Activated naive CD4-positive, alpha-beta T cell treated with anti-CD3 and anti-CD28 coated beads, Interleukin-2, amount 50 U/mL, for 72 hours (primary cell): ENCODE measurements at places on chromosomes 12 and 14.

DNA sequence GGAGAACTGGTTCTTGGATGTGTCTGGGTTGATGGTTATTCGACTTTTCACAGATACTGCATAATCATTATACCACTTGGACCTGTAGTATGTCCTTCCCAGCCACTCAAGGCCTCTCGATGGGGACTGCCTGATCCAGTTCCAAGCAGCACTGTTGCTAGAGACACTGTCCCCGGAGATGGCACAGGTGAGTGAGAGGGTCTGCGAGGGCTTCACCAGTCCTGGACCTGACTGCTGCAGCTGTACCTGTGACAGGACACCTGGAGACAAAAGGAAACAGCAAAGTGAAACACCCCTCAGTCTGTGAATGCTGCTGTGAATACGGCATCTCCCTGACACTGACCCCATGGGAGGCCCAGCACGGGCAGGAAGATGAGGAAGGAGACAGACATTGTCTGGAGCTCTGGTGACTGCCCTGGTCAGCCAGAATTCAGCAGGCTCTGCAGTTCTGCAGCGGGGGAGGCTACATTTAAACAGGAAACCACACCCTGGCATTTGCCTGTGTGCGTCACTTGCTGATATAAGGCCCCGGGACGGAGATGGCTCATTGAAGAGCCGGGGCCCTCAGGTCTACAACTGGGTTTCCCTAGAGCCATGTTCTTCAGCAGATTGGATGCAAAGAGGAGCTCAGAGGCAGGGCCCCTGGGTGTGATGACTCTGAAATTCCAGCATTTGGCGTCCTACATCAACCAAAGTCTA, 413.6 kb downstream of the TMEM121 start:
- no peak for DNase-seq

DNA sequence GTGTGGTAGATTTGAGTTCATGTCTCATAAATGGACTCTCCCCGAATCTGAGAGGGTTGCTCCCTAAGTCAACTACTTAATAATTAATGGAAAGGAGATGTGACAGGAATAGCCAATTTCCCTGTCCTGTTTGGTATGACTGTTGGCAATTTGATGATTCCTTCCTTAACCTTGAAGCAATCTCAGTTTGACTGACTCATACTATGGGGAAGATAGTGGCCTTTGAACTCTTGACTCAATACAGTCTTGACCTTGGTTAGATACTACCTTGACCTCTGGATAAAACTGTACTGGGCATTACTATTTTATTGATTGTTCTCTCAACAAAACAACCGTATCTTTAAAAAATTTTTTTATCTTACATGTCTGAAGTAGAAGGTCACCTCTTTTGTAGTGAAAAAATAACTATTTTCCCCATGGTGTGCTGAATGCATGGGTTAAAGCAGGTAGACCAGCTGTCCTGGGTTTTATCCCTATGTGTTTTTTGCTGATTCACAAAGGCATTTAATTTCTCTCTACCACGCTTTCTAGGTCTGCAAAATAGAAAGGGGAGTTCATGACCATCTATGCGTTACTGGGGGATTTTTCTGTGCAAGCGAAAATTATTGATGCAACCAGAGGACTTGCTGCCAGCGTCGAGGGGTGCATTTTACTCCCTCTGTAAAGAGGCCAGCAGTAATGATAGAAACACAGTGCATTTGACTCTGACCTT, 80.1 kb downstream of the ETV6 start:
- DNase-seq, result no peak

- DNase-seq, result no peak
These were observed 172.2 kb upstream of the ATP2B1 start for GRCh38 chr12:89880690-89881350.

- no peak for DNase-seq
These were observed 274.2 kb downstream of the FUT8 start for GRCh38 chr14:65686761-65687160.

GRCh38 chr12:125919856-125920470, 854.7 kb downstream of the AACS start:
- no peak for DNase-seq

DNA sequence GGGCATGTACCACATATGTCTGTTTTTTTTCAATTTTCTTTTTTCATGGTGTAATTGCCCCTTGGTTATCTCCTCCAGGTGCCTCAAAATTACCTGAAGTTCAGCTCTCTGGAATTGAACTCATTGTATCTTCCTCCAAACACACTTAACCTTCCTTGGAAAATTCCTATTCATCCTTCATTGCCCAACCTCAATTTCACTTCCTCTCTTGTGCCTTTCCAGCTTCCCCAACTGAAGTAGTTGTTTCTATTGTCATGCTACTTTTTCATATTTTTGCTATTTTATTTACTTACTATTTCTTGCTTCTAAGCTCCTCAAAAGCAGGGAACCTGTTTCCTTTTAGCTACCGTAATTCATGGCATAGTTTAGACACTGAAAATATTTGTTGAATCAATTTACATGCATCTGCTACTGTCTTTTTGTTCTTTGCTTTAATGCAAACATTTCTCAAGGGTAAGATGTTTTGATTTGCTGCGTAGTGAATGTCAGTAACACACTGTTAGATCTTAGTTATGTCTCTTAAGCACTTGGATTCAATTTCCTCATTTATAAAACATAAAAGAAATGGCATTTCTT, 37.0 kb upstream of the STXBP6 start:
- no peak for DNase-seq

DNA sequence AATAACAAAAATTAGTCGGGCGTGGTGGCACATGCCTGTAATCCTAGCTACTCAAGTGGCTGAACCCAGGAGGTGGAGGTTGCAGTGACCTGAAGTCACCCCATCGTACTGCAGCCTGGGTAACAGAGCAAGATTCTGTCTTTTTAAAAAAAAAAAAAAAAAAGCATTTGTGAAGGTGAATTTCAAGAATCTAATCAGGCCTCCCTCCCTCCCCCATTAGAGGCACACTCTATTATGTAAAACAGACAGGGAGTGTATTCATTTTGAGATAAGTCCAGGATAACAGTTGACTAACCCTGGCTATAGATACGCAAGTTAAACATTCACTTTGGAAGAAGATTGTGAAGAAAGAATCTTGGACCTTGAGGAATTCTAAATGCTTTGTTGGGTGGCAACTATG, 2.9 kb downstream of the RESF1 start:
- no peak for DNase-seq

- no peak for DNase-seq
These were observed 8.2 kb downstream of the SIX1 start for GRCh38 chr14:60640859-60641741.
